Hepatic stellate cell (primary cell): ENCODE measurements at places on chromosomes 7 and 10.

DNA sequence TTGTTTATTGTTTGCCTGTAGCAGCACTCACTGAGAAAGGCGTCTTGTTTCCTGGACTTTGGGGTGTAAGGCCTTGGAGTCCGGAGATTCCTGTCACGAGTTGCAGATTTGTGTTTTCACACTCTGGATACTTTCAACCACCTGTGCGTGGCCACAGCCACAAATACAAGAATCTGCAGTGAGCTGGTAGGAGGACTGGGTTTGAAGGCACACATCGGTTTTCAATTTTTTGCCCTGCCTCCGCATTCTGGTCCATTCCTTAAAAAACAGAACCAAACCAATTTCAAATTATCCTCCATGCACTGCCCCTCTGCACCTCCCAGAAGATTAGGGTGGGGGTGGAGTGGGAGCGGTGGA, 619 bp downstream of the EXOC4 start:
- no peak for DNase-seq

- DNase-seq, result no peak
These were observed 298.6 kb upstream of the MTPN start for GRCh38 chr7:136275794-136276193.

- DNase-seq, result no peak
These were observed 126.2 kb downstream of the MDFIC start for GRCh38 chr7:115047958-115048720.

DNA sequence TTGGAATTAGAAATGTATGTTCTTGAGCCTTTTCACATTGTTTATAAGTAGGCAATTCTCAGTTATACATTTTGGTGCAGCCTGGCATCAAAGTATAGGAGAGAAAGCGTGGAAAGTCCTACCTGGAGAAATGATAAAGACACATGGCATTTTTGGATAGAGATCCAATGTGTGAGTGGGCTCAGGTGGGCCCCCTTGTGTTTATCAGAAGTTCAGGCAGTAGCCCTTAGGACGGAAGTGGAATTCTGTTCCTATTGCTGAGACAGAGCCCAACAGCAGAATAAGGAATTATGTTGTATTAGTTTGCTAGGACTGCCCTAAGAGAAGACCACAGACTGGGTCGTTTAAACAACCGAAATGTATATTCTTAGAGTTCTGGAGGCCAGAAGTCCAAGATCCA, 85.2 kb upstream of the AMPH start:
- no peak for DNase-seq

GRCh38 chr7:44378744-44379143, 53.4 kb upstream of the CAMK2B start:
- peak; percentile 72 for DNase-seq

- no peak for DNase-seq
These were observed 356.9 kb downstream of the DNAJB6 start for GRCh38 chr7:157693521-157694375.
